HT1080 (cell line): ENCODE measurements at places on chromosomes 3 and 15.

DNA sequence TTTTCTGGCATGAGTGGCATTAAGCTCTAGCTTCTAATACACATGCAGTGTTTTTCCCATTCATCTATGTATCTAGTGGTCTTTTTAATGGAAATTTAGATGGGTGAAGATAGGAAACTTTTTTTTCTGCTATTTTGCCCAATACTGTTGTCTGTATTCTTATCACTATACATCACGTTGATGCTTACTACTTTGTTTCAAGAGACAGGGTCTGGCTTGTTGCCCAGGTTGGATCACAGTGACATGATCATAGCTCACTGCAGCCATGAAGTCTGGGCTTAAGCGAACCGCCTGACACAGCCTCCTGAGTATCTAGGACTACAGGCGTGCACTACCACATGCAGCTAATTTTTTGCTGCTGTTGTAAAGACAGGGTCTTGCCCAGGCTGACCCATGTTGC is 84.6 kb downstream of the PEAK1 start:
- DNase-seq: no peak

GRCh38 chr3:75012791-75013331 is 398.4 kb upstream of the CNTN3 start:
- no peak for DNase-seq

DNA sequence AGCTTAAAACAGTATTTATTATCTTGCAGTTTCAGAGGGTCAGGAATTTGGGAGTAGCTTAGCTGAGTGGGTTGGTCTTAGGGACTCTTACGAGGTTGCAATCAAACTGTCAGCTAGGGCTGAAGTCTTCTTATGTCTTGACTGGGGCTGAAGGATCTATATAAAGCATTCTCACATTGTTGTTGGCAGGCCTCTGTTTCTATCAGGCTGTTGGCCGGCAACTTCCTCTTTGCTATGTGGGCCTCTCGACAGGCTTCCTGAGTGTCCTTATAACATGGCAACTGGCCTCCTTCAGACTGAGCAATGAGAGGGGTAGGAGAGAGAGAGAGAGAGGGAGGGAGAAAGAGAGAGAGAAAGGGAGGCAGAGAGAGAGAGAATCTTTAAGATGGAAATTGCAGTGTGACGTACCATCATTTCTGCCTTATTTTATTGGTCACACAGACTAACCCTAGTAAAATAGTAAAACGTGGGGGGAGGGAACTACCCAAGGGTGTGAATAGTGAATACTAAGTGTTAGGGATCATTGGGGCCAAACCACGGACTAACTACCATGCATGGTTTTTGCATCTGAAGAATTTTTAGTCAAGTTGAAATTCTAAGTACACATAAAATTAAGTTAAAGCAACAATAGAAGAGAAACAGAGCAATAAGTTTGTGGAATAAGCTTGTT is 16.1 kb downstream of the FGF7 start:
- no peak for DNase-seq

GRCh38 chr3:71064291-71064955 is 519.1 kb downstream of the FOXP1 start:
- DNase-seq: peak; percentile 73

GRCh38 chr3:72487078-72487765 is 361.0 kb downstream of the SHQ1 start:
- peak; percentile 84 for DNase-seq

- DNase-seq: no peak
Observed at GRCh38 chr15:99168601-99169580, 64.0 kb downstream of the SYNM start.

DNA sequence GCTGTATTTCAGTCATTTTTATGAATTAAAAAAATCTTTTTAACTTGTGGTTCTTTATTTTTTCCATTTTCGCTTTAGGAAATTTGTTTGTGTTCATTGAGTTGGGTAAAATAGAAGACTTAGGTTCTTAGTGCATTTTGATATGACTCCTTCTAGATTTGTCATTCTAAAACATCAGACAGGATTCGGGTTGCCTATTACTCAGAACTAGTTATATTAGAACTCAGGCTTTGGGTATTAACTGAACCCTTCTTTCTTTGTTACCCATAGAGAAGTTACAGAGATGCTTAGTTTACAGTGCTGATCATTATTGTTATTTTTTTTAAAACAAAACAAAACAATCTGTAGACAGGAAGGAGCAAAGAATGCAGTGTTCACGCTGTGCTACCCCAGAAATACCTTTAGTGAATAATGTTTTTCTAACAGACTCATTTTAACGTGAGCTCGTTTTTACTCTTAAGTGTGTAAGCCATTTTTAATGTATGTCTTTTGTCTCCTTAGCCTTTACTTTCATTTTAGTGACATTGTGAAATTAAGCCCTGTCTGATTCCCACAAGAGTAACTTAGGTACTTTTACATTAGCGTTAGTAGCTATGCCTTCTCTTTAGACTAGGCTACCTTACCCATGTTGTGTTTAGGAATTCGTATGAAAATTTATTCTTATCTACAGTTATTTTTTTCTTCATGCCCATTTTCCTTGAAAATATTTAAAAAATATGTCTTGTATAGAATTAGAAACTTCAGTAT is 53.4 kb downstream of the CMC1 start:
- no peak for DNase-seq

GRCh38 chr3:133851266-133851906 is 44.3 kb downstream of the RAB6B start:
- no peak for DNase-seq

- DNase-seq: no peak
Observed at GRCh38 chr3:109648027-109648426, 310.7 kb upstream of the DPPA4 start.

DNA sequence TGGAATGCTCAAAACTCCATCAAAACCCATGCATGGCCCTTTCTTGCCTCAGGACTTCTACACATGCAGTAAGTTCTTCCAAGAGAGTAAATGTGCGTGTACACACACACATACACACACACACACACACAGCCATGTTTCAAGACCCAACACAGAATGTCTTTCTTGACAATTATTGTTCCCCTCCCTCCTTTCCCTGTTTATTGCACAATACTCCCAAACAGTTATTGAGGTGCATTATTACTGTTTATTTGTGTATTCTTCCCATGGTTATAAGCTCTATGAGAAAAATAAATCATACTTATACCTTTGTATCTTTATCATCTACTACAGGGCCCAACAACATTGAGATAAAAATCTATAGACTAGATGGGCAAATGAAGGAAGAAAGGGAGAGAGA is 523.8 kb upstream of the NAALADL2 start:
- DNase-seq: no peak

DNA sequence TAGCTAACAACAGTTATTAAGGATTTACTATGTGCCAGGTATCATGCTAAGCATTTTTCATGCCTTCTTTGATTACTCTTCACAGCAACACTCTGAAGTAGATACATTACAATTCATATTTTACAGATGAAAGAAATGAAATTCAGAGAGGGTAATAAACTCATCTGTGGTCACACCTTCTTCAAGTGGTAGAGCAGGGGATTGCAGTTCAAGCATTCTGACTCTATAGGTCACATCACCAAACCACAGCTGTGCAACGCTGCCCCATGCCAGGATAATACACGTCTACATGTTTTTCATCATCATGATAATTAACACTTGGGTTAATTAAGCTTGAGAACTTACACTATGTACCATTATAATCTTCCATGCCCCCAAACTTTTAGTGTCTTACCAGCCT is 98.5 kb downstream of the LRRC3B start:
- no peak for DNase-seq

- DNase-seq: no peak
Observed at GRCh38 chr3:183529185-183529584, 26.3 kb downstream of the KLHL6 start.

DNA sequence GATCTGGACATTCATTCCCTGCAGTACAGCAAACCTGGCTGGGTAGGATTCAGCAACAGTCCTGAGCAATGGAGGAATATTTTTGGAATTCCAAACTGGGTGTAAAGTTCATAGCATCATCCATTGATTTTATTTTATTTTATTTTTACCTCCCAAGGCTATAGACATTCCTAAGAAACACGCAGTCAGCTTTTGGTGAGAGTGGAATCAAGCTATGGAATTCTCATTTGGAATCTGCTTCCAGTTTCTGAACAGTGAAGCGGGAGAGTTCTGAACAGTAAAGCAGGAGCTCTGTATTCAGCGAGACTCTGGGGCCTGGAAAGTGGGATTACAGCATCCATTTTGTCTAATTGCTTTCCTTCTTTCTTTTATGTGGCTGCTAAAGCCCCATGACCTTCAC is 1.4 kb upstream of the PDZRN3 start:
- no peak for DNase-seq

- DNase-seq: no peak
Observed at GRCh38 chr3:171011109-171011872, 15.2 kb downstream of the SLC2A2 start.
